ENCODE measurements at places on chromosomes 13 and 19. TPM values are rescaled to one million over a fixed set of nuclear protein-coding genes. Genes with fewer than 3 reads are reported as not detected.

The SUPT5H gene
- 63.0 TPM for total RNA-seq

The HS6ST3 gene
- 1.1 TPM for total RNA-seq

The CGB5 gene
- not detected for total RNA-seq

The RASAL3 gene
- total RNA-seq: 7.0 TPM

The CNMD gene
- total RNA-seq: not detected

The SLC6A16 gene
- total RNA-seq: 0.85 TPM

The TSHZ3 gene
- 7.5 TPM for total RNA-seq

The ZNF787 gene
- 3.9 TPM for total RNA-seq

The PLPP2 gene
- total RNA-seq: not detected

The CYP4F12 gene
- total RNA-seq: 21.9 TPM

The SELENOV gene
- not detected for total RNA-seq

The PTPRS gene
- total RNA-seq: 434 TPM

The KATNAL1 gene
- 41.4 TPM for total RNA-seq

The FOSB gene
- total RNA-seq: 2.8 TPM

The KIR2DL4 gene
- 0.34 TPM for total RNA-seq

The OR4F17 gene
- total RNA-seq: not detected

The MUC16 gene
- total RNA-seq: not detected

The PPP2R1A gene
- total RNA-seq: 126 TPM

The CYP2A7 gene
- not detected for total RNA-seq

The SMAD9 gene
- total RNA-seq: 10.7 TPM

The ADAMTSL5 gene
- not detected for total RNA-seq

The MBD3L3 gene
- total RNA-seq: not detected

The NALCN gene
- total RNA-seq: not detected

The TEKTIP1 gene
- total RNA-seq: not detected

The NBEA gene
- 5.5 TPM for total RNA-seq

The MEGF8 gene
- total RNA-seq: 11.9 TPM

The PLK5 gene
- not detected for total RNA-seq

The KIR3DL2 gene
- total RNA-seq: not detected

The ZNF723 gene
- not detected for total RNA-seq

The ZNF235 gene
- total RNA-seq: 6.8 TPM

The DMRTC2 gene
- total RNA-seq: not detected

The ZNF30 gene
- total RNA-seq: 1.8 TPM

The MAST1 gene
- not detected for total RNA-seq

The MAP4K1 gene
- 5.7 TPM for total RNA-seq

The GPR12 gene
- total RNA-seq: 0.16 TPM

The GPC6 gene
- 16.2 TPM for total RNA-seq

The ZNF442 gene
- 2.8 TPM for total RNA-seq

The ELL gene
- 16.1 TPM for total RNA-seq

The ERCC2 gene
- total RNA-seq: 6.4 TPM

The KLHL1 gene
- total RNA-seq: not detected

The PRKCG gene
- not detected for total RNA-seq

The CD33 gene
- 4.7 TPM for total RNA-seq

The UBA52 gene
- total RNA-seq: 498 TPM
